B cell (primary cell): ENCODE measurements at places on chromosomes 2 and 18. TPM values are rescaled to one million over a fixed set of nuclear protein-coding genes. Genes with fewer than 3 reads are reported as not detected.

GRCh38 chr18:24914685-24915084 lies 437.3 kb downstream of the ZNF521 start:
- DNase-seq = no peak
- H3K27me3 ChIP-seq = peaks cover 2% of the 10 kb centered on the region
- H3K4me1 ChIP-seq = no peaks in the 10 kb centered on the region
- no peak overlapping the region for H3K4me3 ChIP-seq
- H3K36me3 ChIP-seq = no peaks in the 10 kb centered on the region

GRCh38 chr2:16890081-16890480 lies 224.4 kb upstream of the CYRIA start:
- H3K36me3 ChIP-seq = no peaks in the 10 kb centered on the region
- no peak overlapping the region for H3K4me3 ChIP-seq
- no peaks in the 10 kb centered on the region for H3K4me1 ChIP-seq
- no peaks in the 10 kb centered on the region for H3K27me3 ChIP-seq
- H3K27ac ChIP-seq = no peak overlapping the region

DNA sequence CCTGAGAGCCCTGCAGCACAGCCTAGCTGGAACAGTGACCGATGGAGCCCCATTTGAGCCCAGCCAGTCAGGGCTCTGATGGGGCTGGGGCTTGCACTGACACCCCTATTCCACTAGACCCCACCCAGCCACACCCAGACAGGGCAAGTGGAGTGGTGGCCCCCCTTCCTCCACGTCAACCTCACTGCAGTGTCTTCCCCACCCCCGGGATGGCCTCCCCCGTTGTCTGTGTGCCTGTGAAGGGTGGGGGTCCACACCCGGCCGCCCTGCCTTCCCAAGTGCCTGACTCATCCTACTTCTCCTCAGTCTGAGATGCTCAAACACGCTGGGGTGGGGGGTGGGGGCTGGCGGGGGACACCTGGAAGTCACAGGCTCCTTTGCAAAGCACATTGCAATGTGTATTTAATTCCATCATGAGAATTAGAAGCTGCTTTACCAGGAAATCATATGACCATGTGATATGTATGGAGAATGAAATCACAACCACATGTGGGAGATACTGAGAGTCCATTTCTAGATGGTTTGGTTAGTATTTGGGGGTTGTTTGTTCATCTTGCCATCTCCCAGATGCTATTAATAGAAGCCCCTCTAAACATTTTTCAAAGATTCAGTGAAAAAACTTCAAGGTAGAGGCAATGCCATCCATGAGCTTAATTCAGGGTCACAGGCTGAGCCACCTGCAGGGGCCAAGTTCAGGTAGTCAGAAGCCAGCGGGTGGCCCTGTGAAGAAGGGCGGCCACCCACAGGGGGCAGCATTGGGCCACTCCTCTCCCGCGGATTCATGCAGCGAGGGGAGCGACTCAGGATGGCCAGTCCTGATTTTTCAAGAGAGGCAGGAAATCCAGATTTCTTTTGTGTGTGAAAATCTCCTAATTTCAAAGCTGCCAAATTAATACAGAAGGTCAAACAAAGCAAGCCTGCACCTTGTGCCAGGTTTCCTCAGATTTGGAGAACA lies 22.7 kb upstream of the GMPPA start:
- H3K27me3 ChIP-seq = peaks cover 5% of the 10 kb centered on the region
- peak; percentile 43 for DNase-seq
- no peak overlapping the region for H3K27ac ChIP-seq
- H3K4me3 ChIP-seq = no peak overlapping the region
- H3K4me1 ChIP-seq = no peaks in the 10 kb centered on the region

DNA sequence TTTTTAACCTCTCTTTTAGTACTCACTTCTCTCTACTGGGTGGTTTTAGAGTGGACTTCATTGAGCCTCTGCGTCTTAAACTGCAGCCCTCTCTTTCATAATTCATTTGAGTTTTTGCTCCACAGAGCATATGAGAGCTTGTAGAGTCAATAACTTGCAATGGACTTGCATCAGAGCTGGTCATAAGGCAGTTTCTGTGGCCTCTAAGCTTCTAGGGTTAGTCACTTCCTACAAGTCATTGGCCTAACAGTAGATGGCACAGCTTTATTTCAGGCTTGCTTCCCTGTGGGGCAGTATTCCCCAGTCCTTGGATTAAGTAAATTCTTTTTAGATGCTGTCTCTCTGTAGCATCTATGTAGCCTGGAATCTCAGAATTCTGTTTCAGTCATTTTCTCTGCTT lies 1435.7 kb downstream of the LRP1B start:
- no peak for DNase-seq
- no peak overlapping the region for H3K27ac ChIP-seq
- H3K27me3 ChIP-seq = no peaks in the 10 kb centered on the region
- H3K4me3 ChIP-seq = no peak overlapping the region
- H3K4me1 ChIP-seq = no peaks in the 10 kb centered on the region
- H3K36me3 ChIP-seq = no peaks in the 10 kb centered on the region

DNA sequence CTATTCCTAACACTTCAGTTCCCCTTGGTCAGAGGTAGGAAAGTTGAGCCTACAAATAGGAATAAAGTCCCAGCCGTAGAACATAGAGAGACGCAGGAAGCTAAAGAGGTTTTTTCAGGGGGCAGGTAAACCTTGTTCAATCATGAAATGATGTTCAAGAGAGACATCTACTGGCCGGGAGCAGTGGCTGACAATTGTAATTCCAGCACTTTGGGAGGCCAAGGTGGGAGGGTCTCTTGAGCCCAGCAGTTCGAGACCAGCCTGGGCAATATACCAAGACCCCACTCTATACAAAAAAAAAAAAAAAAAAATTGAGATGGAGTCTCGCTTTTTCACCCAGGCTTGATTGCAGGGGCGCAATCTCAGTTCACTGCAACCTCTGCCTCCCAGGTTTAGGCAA lies 66.7 kb upstream of the DNAJC10 start:
- no peaks in the 10 kb centered on the region for H3K4me1 ChIP-seq
- H3K36me3 ChIP-seq = no peaks in the 10 kb centered on the region
- no peak overlapping the region for H3K27ac ChIP-seq
- H3K27me3 ChIP-seq = no peaks in the 10 kb centered on the region
- H3K4me3 ChIP-seq = no peak overlapping the region

DNA sequence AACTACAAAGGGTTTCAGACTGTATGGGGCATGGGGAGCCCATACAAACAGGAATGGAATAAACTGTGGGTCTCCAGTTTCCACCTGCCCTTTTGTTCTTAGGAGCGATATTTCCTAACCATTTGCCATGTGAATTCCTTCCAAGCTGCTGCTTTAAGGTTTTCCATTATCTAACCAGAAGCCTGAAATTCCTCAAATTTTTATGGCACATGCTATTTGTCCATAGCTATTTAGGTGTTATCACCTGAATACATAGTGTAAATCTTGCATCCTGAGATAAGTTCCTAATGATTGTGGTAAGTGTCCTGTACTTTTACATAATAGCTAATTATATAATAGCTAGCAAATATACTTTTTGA lies 17.4 kb upstream of the PAIP2B start:
- peaks cover 5% of the 10 kb centered on the region for H3K27me3 ChIP-seq
- no peak overlapping the region for H3K27ac ChIP-seq
- H3K36me3 ChIP-seq = no peaks in the 10 kb centered on the region
- no peak for DNase-seq
- no peak overlapping the region for H3K4me3 ChIP-seq

- no peaks in the 10 kb centered on the region for H3K4me1 ChIP-seq
- no peaks in the 10 kb centered on the region for H3K36me3 ChIP-seq
- H3K27ac ChIP-seq = no peak overlapping the region
- DNase-seq = no peak
Measured at GRCh38 chr18:35827275-35827902, 145.1 kb upstream of the RMP24 start.

GRCh38 chr18:79047556-79048244 lies 21.5 kb upstream of the ATP9B start:
- H3K27me3 ChIP-seq = no peaks in the 10 kb centered on the region
- no peaks in the 10 kb centered on the region for H3K4me1 ChIP-seq
- H3K27ac ChIP-seq = no peak overlapping the region
- no peak overlapping the region for H3K4me3 ChIP-seq
- no peak for DNase-seq

GRCh38 chr2:85551698-85552678 lies 9.3 kb downstream of the GGCX start:
- no peak overlapping the region for H3K27ac ChIP-seq
- H3K4me3 ChIP-seq = no peak overlapping the region
- H3K4me1 ChIP-seq = peaks cover 3% of the 10 kb centered on the region
- no peaks in the 10 kb centered on the region for H3K27me3 ChIP-seq
- peaks cover 52% of the 10 kb centered on the region for H3K36me3 ChIP-seq

GRCh38 chr2:168192839-168193616 lies 54.4 kb downstream of the STK39 start:
- peak; percentile 56 for DNase-seq
- H3K27ac ChIP-seq = no peak overlapping the region
- H3K36me3 ChIP-seq = no peaks in the 10 kb centered on the region
- H3K4me1 ChIP-seq = peaks cover 38% of the 10 kb centered on the region
- no peak overlapping the region for H3K4me3 ChIP-seq
- H3K27me3 ChIP-seq = no peaks in the 10 kb centered on the region

GRCh38 chr2:240479111-240479501 lies 43.6 kb downstream of the GPC1 start:
- no peaks in the 10 kb centered on the region for H3K4me1 ChIP-seq
- H3K36me3 ChIP-seq = no peaks in the 10 kb centered on the region
- H3K4me3 ChIP-seq = no peak overlapping the region
- H3K27me3 ChIP-seq = no peaks in the 10 kb centered on the region

GRCh38 chr2:4090668-4091630 lies 387.6 kb downstream of the DCDC2C start:
- H3K27ac ChIP-seq = no peak overlapping the region
- no peak overlapping the region for H3K4me3 ChIP-seq
- H3K4me1 ChIP-seq = no peaks in the 10 kb centered on the region
- no peak for DNase-seq

- no peak overlapping the region for H3K27ac ChIP-seq
- H3K4me3 ChIP-seq = peak overlapping the region; percentile 37
- DNase-seq = peak; percentile 22
- no peaks in the 10 kb centered on the region for H3K27me3 ChIP-seq
Measured at GRCh38 chr18:61554117-61554776, 221.0 kb downstream of the CDH20 start.

GRCh38 chr2:151899156-151899555 lies 70.9 kb upstream of the ARL5A start:
- DNase-seq = no peak
- no peaks in the 10 kb centered on the region for H3K4me1 ChIP-seq
- no peaks in the 10 kb centered on the region for H3K36me3 ChIP-seq
- H3K4me3 ChIP-seq = no peak overlapping the region

- DNase-seq = peak; percentile 41
- peaks cover 7% of the 10 kb centered on the region for H3K36me3 ChIP-seq
- H3K27me3 ChIP-seq = no peaks in the 10 kb centered on the region
- H3K4me1 ChIP-seq = peaks cover 38% of the 10 kb centered on the region
- H3K27ac ChIP-seq = peak overlapping the region; percentile 55
Measured at GRCh38 chr2:144426355-144426754, 93.6 kb downstream of the ZEB2 start.

- H3K4me1 ChIP-seq = no peaks in the 10 kb centered on the region
- no peak for DNase-seq
- H3K4me3 ChIP-seq = no peak overlapping the region
- H3K36me3 ChIP-seq = no peaks in the 10 kb centered on the region
- H3K27me3 ChIP-seq = no peaks in the 10 kb centered on the region
Measured at GRCh38 chr2:160538559-160539355, 45.1 kb upstream of the RBMS1 start.

DNA sequence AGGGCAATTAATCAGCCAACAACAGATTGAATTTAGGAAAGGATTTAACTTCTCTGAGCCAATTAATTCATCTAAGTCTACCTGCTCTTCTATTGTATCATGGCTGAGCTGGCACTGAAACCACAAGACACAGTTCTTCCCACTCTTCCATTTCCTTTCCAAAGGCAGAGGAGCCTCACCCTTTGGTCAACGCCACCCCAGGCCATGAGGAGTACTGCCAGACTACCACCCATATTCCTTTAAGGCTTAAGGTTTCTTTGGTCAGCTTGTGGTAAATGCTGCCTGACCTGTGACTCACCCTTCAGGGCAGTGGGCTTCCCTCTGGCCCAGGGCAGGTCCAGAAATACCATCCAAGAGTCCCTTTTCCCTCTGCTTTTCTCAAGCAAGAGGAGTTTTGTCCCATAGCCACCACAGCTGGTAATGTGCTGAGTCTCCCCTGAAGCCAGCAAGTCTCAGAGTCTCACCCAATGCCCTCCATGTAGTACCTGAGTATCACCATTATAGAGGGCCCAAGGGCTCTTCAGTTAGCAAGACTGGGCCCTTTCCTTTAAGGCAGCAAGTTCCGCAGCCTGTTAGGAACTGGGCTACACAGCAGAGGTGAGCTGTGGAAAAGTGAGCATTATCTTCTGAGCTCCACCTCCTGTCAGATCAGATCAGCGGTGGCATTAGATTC lies 900.5 kb upstream of the CRIM1 start:
- no peaks in the 10 kb centered on the region for H3K36me3 ChIP-seq
- no peak overlapping the region for H3K4me3 ChIP-seq
- no peaks in the 10 kb centered on the region for H3K4me1 ChIP-seq
- no peak for DNase-seq
- no peaks in the 10 kb centered on the region for H3K27me3 ChIP-seq
- H3K27ac ChIP-seq = no peak overlapping the region

- no peaks in the 10 kb centered on the region for H3K4me1 ChIP-seq
- no peak overlapping the region for H3K27ac ChIP-seq
- no peak for DNase-seq
- H3K36me3 ChIP-seq = no peaks in the 10 kb centered on the region
- no peaks in the 10 kb centered on the region for H3K27me3 ChIP-seq
Measured at GRCh38 chr18:28961669-28962228, 784.8 kb upstream of the CDH2 start.

DNA sequence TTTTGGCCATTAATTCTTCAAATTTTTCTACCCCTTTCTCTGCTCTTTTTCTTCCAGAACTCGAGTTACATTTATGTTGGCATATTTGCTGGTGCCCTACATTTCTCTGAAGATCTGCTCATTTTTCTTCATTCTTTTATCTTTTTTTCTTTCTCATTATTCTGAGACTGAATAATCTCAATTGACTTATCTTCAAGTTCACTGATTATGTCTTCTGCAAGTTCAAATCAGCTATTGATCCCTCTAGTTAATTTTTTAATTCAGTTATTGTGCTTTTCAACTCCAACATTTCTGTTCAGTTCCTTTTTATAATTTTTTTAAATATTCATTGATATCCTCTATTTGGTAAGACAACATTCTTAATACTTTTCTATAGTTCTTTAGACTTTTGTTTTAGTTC lies 3.2 kb downstream of the CFAP210 start:
- no peak for DNase-seq
- H3K27ac ChIP-seq = no peak overlapping the region
- H3K27me3 ChIP-seq = no peaks in the 10 kb centered on the region
- H3K36me3 ChIP-seq = no peaks in the 10 kb centered on the region
- no peak overlapping the region for H3K4me3 ChIP-seq
- peaks cover 14% of the 10 kb centered on the region for H3K4me1 ChIP-seq

- H3K36me3 ChIP-seq = no peaks in the 10 kb centered on the region
- DNase-seq = peak; percentile 14
- H3K4me3 ChIP-seq = peak within 1 kb of the TSS; percentile 46
- H3K4me1 ChIP-seq = peaks cover 4% of the 10 kb centered on the region
Measured at GRCh38 chr2:43676322-43677050, at the start of gene C1GALT1C1L. C1GALT1C1L (minus strand) TSS chr2:43676429; CDS start chr2:43676322, 107 bp downstream.

CCDC178 gene
- not detected in 2 replicates for total RNA-seq

TYW5 gene
- total RNA-seq = 15.0 and 15.4 TPM in 2 replicates

IL1A gene
- total RNA-seq = 0.19 TPM in 1 of 2 replicates, not detected in the other

GALNT14 gene
- total RNA-seq = 4.9 and 6.2 TPM in 2 replicates

TLK1 gene
- total RNA-seq = 178 and 186 TPM in 2 replicates

LRP1B gene
- not detected in 2 replicates for total RNA-seq

HOXD13 gene
- total RNA-seq = not detected in 2 replicates
